CD4-positive, alpha-beta T cell (primary cell): ENCODE measurements at places on chromosomes 3 and 15.

GRCh38 chr3:105957722-105958121, 88.9 kb upstream of the CBLB start:
- no peak for DNase-seq

DNA sequence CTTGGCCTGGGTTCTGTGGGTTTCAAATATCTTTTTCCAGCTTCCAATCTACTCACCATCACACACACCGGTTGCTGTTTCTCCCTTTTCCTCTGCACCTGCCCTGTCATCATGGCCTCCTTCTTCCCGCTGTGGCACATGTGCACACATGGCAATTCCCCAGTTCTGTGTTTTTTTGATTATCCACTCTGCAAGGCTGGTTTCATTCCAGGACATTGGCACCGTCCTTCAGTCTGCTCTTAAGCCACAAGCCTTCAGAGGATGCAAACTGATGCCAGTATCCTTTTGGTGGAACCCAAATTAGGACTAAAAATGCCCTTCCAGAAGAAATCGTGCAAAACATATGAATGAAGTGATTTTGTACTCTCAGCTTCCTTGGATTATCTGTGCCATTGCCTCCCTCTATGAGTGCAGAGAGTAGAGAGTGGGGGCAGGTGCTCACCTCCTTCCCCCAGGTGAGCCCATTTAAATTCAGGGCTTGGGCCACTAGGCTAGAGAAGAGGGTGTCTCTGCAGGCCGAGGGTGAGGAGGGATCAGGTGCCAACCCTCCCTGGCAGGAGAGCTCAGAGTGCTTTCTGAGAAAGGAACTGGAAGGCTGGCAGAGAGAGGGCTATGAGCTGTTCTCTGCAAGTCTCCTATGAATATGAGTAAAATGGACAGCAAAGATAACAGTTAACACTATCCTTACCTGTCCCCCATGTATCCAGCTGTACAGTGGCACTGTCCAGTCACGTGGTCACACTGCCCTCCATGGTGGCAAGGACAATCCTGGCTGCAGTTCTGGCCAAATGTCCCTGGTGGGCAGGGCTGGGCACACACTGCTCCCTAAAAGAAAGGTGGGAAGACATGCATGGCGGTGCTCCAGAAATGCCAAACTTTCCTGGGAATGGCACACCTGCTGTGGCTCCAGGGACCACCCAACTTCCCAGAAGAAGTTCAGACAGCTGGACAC, 100.8 kb downstream of the RAB11A start:
- no peak for DNase-seq

GRCh38 chr3:76024640-76025039, 239.3 kb upstream of the ZNF717 start:
- no peak for DNase-seq

DNA sequence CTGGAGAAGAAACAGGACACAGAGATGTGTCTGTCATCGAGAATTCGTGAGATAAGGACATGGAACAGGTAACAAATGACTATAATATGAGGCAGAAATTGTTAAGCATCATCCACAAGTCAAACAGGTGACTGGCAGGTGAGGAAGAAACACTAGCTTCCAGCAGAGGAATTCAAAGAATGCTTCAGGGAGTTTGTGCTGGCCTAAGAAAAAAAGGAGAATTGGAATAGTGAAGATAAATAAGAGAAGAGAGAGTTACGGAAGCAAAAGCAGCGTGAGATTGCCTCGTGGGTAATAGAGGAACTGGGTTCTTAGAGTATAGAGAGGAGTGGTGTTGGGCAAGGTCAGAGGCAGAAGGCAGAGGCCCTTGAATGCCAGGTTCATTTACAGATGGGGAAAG, 22.9 kb upstream of the FGF12 start:
- no peak for DNase-seq

DNA sequence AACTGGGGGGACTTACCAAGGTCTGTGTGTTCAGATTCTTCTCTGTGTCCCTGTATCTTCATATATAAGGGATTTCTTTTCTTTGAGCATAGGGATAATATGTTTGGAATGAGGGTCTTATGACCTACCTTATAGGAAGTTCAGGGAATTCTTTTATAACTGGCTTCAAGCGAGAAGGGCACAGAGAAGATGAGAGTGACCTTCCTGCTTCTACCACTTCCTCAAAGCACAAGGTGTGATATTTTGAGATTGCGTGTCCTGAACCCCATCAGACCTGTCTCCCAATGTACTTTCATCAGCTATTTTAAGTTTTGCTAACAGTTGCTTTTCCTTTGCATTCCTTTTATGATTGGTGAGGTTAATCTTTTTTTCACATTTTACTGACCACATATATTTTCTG, 3.1 kb upstream of the PSMD6 start:
- DNase-seq = no peak

- no peak for DNase-seq
These were observed 147.0 kb downstream of the GREM1 start for GRCh38 chr15:32864841-32865240.

GRCh38 chr15:66783725-66784124, 81.7 kb downstream of the SMAD6 start:
- DNase-seq = no peak

DNA sequence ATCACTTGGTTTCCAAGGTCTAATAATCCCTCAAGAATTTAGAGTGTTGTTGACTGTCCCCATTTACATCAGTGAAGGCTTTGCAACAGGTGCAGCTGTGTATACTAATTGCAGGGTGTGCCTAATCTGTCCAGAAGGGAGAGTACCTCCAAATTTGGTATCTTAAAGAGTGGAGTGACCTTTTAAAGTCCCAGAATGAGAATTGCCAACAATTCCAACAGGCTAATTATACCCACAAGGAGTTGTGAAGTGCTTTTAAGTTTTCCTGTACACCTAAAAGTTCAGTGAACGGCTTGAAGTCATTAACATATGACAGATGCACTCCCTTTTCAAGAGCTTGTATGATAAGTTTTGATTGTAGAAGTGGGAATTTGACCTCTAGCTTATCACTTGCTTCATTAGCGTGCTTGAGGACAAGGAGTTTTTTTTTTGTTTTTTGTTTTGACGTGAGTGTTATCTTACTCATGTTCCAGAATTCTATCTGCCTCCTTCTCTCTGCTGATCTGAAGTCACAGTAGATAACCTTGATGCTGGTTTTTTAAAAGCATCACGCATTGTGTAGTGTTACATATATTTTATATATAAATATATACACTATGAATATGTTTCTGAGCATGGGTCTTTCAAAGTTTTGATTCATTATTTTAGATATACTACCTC, 26.3 kb downstream of the CDIN1 start:
- DNase-seq = no peak

DNA sequence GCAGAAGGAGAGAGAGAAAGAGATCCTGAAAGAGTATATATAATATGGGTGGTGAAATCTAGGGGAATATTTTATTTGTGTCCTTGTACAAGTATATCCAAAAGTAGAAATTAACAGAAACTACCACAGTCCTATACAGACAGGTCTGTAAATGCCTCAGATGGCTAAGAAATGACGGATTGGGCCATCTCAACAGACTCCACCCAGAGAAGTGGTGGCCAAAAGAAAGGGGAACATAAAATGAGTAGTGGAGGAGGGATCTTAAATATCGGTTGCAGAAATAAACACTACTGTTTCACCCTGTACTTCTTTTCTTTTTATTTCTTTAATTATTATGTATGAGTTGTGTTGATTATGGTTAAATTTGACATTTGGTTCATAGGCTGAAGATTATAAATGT, 47.7 kb downstream of the CCR3 start:
- DNase-seq = no peak

DNA sequence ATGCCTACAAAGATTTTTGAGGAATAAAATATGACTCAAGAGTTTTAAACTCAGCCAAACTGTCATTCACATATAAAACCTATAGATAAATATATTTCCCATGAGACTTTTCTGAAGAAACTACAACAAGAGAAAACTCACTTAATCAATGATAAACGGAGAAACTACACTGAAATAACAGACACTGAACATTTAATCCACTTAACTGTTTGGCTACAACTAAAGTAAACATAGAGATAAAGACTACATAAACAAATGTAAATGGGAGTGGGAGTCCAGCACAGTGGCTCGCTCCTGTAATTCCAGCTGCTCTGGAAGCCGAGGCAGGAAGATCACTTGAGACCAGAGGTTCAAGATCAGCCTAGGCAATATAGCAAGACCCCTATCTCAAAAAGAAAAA, 79.2 kb downstream of the MEX3B start:
- no peak for DNase-seq

DNA sequence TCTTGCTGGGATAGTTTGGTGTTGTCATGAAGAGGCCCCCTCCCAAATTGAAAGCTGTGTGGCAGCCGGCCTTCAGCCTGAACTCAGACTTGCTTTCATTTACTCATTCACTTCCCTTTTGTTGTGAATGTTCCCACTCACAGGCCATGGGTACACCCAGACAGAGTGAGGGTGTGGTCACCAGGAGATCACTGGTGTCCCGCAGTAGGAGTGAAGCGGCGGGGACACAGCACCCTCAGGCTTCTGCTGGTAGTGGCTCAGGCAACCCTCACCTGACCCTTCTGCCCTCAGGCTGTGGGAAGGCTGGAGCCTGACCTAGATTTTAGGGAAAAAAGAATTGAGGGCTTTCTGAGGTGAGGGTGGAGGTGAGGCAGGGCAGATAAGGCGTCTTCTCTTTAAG, 244.4 kb downstream of the SOX2 start:
- no peak for DNase-seq

DNA sequence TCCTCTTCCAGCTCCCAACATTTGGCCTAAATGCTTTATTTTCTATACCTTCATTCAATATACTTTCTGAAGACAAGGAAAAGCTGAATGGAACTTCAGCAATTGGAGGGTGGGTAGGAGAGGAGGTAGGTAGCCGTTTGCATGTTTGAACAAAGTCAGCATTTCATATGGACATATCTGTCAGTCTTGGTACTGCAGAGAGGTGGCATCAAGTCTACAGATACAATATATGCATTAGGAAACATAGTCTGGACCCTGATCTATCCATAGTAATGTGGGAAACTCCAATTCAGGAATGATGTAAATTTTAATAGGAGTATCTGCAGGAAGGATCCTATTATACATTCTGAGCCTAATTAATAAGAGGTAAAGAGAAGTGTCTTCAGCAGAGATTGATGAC, 526.4 kb downstream of the MECOM start:
- DNase-seq = no peak

DNA sequence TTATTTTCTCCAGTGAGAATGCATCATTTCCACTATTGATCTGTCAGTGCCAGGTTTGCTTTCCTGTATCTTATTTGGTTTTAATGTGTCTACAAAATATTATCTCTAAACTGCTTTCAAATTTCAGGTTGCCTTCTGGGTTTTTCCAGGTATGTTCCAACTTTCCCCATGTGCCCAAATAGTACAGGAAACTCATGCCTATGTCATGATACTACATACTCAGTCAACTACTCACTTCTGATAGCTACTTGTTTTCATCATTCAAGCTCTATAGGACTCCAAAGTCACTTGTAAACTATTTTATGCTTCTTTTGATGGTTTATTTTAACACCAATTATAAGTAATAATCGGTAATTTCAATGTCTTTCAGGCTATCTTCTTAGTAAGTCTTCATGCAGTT, 134.8 kb upstream of the TTC14 start:
- no peak for DNase-seq

DNA sequence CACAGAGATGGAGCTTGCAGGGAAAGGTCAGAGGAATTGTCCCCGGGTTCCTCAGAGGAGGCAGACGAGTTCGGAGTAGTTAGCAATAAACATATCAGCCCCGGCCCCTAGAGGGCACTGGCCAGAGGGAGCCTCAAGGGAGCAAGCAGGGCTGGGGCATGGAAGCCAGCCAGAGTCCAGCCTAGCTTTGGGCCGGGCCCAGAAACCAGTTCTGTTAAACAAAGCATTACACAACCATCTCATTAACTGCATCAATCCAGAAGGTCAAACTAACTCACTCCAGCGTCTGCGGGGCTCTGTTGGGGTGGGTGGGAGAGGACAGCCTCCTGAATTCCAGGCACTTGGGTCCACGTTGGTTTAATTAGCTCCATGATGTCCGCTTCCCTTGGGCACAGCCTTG, 41.0 kb upstream of the IREB2 start:
- no peak for DNase-seq

DNA sequence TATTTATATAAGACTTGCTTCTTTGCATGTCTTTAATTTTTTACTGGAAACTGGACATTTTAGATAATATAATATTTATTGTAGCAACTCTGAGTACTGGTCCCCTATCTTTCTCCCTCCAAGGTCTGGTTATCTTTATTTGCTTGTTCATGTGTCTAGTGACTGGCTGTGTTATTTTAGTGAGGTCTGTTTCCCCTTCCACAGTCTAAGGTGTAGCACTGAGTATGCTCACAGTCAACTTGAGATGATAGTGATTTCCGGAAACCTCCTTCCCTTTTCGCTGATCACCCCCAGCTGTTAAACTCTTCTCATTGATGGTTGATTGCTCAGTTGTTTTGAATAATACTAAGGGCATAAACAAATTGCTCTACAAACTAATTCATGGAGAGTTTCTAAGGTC, 37.0 kb downstream of the PCNP start:
- no peak for DNase-seq
